Head of caudate nucleus (tissue), 42 donors: ENCODE measurements at places on chromosomes 12 and 14.

GRCh38 chr12:129325566-129325965 lies 472.3 kb downstream of the GLT1D1 start:
- DNase-seq, result no peak

GRCh38 chr12:65685514-65685913 lies 138.8 kb upstream of the HMGA2 start:
- DNase-seq, result no peak

GRCh38 chr14:68088451-68088854 lies 268.9 kb downstream of the RAD51B start:
- DNase-seq, result no peak

GRCh38 chr12:127162902-127163301 lies 1104.1 kb upstream of the TMEM132C start:
- no peak for DNase-seq

DNA sequence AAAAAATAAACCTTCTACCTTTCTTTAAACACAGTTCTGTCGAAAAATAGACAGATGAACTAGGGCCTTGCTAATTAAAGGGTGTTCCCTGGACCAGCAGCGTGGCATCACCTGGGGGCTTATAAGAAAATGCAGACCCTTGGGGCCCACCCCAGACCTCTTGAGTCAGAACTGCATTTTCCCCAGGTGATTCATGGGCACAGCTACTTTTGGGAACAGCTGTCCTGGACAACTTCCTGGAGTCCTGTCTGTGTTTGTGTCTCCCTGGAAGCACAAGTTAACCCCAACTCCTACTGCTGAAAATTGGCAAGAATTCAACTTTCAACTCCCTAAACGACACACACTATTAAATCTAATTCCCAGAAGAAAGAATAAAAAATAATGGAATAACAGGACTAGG lies 17.8 kb downstream of the FBLN5 start:
- DNase-seq, result no peak
